ENCODE measurements at places on chromosomes 13 and 19.

DNA sequence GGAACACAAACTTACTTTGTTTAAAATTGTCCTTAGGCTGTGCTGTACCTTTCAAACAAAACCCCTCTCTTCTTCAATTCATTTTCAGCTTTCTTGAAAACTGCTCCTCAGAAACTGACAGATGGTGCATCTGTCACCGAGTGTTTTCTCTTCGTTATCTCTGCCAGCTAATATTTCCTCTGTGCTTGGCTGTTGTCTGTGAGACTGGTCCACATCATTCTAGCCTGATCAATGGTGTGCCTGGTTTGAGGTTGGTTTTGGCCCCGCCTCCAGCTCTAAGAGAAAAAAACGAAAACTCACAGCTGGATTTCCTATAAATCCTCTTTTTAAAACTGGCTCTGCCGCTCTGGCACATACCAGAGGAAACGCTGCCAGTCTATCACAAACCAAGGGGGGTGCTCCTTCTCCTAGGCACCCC, 79.7 kb downstream of the STARD13 start:
- no peak for DNase-seq

DNA sequence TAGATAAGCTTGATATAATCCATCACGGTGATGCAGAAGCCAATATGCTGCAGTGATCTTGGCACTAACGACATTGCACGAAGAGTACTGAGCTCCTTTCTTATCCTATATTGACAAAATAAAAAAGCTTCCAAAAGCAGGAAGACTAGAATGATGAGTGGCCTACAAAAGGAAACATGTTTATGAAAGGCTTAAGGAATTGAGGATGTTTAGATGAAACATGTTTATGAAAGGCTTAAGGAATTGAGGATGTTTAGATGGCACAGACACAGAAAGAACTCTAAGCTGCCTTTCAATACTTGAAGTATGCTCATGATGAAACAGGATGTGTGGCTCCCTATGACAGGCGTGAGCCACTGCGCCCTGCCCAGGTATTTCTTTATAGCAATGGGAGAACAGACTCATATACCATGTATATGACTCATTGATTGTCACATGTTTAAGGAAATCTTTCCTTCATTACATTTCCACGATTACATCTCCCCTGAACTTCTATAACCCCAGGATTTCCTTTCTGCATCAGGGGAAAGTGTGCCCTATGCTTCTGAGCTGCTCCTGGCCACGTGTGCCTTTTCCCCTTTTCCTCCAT, 690.8 kb upstream of the ARGLU1 start:
- DNase-seq: no peak

DNA sequence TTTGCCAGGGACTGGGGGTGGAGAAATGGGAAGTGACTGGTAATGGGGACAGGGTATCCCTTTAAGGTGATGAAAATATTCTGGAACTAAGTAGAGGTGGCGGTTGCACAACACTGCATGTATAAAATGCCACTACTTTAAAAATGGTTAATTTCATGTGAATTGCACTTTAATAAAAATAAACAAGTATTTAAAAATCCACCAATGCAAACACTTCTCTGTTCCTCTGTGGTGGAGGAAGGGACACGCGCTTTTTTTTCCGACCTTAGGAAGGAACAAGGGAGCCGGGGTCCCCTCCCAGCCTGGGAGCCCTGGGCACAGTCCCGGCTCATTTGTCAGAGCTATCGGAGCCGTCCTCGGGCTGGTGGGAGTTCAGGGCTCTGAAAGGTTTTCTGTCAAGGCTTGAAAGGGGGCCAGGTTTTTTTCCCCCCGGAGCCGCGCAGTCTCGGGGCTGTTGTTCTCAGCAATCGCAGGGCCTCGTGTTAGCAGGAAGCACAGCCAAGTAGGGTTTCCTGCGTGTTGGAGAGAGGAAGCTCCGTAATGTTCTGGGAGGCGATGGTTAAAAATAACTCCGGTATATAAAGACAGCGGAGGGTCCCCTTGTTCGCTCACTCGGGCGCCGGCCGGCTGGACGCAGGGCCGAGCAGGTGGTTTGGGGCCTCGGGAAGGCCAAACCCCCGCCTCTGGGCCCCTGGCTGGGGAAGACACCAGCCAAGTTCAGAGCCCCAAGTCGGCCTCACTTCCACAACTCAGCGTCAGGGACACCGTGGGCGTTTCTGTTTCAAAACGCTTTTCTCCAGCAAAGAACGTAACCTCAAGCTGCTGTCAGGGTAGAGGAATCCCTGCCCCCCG, 41.2 kb upstream of the KLF2 start:
- DNase-seq: no peak

- no peak for DNase-seq
Observed at GRCh38 chr13:49206641-49207040, 13.5 kb upstream of the MLNR start.

DNA sequence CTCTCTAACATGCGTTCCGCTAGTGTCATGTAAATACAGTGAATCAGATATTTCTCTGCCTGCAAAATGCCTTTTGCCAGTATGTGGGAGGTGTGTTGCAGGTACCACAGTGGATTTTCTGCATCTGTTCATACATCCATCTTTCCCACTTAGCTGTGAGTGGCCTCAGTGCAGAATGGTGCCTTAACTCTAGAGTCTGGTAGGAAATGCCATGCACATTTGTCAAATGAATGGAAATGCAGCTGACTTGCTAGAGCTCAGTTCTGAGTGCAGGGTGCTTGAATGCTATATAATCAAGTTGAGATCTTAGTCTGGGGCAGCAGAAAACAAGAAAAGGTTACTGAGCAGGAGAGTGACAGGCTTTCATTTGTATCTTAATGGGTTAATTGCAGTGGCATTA, 68.2 kb downstream of the LRCH1 start:
- no peak for DNase-seq

- no peak for DNase-seq
Observed at GRCh38 chr19:32868206-32868950, 1.2 kb downstream of the SLC7A9 start.

DNA sequence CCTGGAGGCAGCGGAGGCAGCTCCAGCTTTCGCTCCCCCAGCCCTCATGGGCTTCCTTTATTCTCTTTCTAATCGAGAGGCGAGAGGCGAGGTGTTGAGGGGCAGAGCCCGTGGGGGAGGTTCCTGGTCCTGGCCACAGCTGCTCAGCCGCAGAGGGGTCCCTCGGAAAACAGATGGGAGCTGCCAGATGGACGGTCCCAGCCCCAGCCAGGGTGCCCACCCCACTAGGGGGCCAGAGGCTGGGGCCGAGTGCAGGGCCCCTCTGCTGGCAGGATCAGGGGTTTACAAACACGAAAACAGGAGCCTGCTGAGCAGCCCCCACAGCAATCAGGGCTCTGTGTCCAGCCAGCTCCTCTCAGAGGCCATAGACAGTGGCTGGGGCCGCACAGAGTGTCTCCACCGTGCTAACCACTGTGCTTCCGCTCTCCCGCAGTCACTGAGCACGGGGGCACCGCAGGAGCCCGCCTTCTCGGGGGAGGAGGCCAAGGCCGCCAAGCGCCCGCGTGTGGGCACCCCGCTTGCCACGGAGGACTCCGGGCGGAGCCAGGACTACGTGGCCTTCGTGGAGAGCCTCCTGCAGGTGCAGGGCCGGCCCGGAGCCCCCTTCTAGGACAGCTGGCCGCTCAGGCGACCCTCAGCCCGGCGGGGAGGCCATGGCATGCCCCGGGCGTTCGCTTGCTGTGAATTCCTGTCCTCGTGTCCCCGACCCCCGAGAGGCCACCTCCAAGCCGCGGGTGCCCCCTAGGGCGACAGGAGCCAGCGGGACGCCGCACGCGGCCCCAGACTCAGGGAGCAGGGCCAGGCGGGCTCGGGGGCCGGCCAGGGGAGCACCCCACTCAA, 182.2 kb downstream of the KDM4B start:
- no peak for DNase-seq

DNA sequence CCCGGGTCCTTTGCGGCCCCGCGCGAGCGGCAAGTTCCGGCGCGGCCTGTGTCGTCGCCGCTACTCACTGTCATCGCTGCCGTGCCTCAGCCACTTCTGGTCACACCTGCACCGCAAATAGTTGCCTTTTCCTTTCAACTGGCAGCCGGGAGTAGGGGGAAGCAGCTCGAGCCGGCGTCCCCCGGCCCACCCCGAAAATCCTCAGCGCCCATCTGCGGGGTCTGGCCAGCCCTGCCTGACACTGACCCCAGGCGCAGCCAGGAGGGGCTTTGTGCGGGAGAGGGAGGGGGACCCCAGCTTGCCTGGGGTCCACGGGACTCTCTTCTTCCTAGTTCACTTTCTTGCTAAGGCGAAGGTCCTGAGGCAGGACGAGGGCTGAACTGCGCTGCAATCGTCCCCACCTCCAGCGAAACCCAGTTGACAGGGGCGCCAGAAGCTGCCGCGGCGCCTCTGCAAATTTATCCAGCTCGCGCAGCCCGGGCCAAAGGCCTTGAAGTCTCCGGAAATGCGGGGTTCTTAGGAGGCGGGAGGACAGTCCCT, 1.7 kb downstream of the PDX1 start:
- DNase-seq: no peak

DNA sequence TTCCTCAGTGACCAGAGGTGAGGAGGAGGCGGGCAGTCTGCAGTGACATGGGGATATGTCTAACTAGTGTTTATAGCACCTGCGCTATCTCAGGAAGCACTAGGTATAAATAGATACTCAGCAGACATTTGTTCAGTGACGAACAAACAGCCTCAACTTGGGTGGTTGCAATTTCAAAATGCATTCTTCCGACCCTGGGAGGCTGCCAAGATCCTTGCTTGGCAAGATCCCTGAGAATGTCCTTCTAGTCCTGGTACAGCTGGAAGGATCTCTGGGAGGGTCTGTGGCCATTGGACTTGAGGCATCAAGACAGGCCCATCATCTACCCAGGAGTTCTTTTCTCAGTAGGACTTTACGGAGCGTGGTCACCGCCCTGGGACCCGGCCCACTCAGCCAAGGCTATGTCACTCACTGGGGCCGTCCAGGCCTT, 299.5 kb downstream of the ZNF536 start:
- DNase-seq: no peak
